Kasumi-1 (cell line): ENCODE measurements at places on chromosomes 4 and X.

DNA sequence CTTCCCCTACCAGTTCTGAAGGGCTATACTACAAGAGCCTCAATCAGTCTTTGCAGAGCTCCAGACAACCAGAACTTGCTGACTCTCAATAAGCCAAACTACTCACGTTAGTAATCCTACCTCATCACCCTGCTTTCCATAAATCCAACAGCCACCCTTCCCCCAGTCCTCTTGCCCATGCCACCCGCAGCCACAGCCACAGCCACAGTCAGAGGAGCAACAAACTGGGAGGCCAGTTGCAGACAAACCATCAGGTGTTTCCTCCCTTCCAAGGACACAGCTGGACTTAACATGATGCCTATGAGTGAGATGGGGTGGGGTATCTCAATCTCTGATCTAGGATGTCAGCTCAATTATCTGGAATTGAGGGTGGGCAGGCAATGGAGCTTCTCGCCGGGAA is 1.0 kb downstream of the GABRA3 start:
- DNase-seq: no peak

GRCh38 chrX:80026116-80026515 is 11.6 kb downstream of the TBX22 start:
- no peak for DNase-seq

DNA sequence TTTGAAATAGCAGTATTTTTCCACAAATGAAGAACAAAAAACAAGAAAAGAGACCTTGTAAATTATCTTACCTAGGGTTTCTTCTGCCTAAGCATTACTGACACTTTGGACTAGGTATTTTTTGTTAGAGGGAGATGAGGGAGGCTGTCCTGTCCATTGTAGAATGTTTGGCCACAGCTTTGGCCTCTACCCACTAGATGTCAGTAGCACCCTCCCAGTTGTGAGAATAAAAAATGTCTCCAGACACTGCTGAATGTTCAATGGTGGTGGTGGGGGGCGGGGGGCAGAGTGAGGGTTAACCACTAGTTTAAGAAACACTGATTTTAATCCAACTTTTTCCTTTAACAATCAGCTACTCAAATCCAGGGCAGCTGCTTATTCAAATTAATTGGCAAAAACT is 25.8 kb downstream of the OTUD4 start:
- peak; percentile 48 for DNase-seq

DNA sequence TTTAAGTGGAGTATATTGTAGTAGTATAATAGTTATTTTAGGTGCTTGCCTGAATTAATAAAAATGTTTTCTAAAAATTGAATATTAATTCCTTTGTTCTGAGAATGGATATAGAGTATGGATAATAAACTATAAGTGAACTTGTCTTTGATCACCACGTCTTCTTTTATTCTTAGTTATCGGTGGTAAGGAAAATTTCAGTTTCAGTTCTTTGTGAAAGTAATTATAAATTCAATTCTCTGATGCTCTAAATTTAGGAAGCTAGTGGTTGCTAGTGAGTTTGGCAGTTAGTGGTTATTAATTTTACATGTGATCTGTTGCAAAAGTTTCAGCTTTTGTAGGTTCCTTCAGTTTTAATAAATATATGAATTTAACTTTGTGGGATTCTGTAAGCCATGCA is 30.8 kb downstream of the MRPL1 start:
- no peak for DNase-seq

- no peak for DNase-seq
Observed at GRCh38 chr4:113935190-113935589, 44.3 kb downstream of the ARSJ start.

DNA sequence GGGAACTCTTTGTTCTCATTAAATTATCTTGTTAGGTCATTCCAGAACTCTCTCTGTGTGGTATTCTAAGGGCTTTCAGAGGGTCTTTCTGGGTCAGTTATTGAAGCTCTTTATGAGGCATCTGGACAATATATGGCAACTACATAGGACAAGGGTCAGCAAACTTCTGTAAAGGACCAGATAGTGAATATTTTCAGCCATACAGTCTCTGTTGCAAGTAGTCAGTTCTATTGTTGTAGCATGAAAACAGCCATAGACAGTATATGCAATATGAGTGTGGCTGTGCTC is 35.1 kb downstream of the HADH start:
- no peak for DNase-seq

- DNase-seq: no peak
Observed at GRCh38 chr4:26859762-26860156, 882 bp upstream of the STIM2 start.

- DNase-seq: peak; percentile 48
Observed at GRCh38 chrX:118718737-118719136, 8.7 kb upstream of the IL13RA1 start.

GRCh38 chr4:27008679-27009078 is 148.0 kb downstream of the STIM2 start:
- no peak for DNase-seq

GRCh38 chrX:132333351-132333750 is 114.1 kb upstream of the RAP2C start:
- no peak for DNase-seq

DNA sequence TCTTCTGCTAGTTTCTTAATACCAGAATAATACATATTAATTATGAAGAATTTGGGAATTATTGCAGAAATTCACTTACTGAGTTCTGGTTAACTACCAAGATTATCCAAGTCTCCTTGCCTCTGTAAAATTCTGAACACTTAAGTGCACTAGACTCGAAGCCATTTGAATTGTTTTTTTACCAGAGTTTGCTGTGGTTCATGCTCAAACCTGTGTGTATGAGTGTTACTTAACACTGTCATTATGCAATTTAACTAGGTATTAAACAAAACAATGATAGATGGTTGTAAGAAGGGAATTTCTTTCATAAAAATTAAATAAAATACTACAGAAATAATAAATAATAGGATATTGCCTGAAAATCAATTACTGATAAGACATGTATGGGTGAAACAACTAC is 145.6 kb upstream of the FAT4 start:
- no peak for DNase-seq

DNA sequence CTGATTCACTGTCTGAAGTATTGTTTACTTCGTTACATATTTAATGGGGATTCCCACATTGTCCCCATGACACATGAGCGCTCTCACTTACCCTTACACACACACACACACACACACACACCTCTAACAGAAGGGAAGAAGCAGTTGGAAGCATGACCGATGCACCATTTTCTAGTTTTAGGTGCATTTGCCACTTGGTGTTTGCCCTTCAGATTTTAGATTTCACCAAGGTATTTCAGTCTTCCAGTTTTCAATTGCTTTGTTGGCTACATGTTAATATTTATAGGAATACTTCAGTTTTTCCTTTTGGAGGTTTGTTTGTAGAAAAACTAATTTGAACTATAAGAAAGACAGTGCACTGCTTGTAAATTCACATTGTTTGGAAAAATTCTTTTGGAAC is 3.1 kb downstream of the POU4F2 start:
- DNase-seq: no peak

DNA sequence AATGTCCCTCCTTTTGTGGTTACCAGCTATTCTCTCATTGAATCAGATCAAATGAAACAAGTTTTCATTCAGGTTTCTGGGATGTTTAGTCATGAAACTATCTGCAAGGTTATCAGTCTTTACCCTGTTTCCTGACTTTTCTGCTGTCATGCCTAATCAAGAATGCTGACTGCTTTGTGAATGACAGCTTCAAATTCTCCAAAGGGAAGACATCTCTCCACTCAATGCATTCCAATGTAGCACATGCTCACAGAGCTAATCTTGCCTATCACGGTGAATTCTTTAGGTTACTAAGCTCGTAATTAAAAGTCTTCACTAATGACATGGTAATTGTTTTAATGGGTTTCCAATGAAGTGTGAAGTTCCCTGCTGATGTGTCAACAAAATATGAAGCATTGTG is 1068.5 kb downstream of the PCDH7 start:
- DNase-seq: no peak

DNA sequence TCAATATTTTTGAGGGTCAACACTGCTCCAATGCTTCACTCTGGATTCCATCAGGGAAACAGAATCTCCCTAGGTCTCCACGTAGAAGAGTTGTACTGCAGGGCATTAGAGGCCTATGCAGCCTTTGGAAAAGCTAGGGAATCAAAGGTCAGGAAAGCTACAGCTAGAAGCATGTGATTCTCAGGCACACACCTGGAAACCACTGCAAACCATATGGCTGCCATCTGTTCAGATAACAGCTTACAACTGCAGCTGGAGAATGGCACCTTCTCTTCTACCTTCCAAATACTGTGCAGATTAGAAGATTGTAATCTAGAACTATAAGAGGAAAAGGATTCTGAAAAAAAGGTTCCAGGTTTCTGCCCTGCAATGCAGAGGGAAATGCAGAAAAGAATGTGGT is 60.6 kb downstream of the BTC start:
- DNase-seq: no peak

DNA sequence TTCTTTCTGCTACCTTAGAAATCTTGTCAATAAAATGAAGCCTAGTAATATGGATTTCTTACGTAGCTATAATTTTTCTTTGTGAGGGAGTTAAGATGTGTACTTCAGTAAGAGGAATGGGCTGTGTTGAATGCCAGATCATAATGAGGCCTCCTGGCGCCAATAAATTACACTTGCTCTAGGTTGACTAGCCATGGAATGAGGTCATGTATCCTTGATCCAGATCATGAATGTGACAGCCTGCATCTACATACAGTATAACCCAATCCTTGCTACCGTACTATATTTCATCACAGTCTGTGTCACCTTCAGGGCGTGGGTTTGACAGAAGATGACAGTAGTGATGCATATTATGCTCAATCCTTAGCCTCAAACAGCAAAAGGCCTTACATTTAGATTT is 36.2 kb downstream of the NHS start:
- no peak for DNase-seq

DNA sequence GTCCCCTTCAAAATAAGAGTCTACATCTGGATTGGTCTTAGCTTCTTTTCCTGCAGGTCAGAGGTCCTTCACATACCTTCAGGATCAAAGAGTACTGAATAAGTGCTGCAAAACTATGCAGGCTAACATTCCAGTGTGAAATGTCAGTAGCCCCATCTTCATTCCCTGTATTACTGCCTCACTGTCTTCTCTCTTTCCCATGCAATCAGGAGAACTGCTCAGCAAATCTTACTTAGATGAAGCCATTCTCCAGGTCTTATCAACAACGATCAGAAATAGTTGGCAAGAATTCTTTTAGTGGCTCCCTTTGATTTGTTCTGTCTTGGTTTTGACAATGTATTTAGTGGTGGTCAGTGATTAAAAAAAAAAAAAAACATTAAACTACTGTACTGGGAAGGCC is 26.0 kb upstream of the IQCM start:
- DNase-seq: no peak

GRCh38 chr4:122172266-122172665 is 20.1 kb downstream of the BLTP1 start:
- no peak for DNase-seq

- peak; percentile 20 for DNase-seq
Observed at GRCh38 chrX:72180539-72180938, 1.0 kb upstream of the PIN4 start.

DNA sequence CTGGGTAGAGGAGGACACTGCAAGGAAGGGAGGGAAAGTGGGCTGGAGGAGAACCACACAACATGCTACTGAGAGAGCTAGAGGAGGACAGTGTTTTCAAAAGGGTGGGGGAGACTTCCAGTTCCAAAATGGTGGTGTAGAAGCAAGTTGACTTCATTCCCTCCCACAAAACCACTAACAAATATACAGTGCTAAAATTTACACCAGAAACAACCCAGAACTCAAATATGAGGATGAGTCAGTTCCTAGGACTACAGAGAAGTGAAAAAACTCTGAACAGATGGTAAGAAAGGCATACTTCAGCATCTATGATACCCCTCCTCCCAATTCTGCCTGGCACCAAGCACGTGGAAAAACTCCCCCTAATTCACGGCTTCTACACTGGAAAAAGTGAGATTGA is 9.8 kb downstream of the AADAT start:
- no peak for DNase-seq

DNA sequence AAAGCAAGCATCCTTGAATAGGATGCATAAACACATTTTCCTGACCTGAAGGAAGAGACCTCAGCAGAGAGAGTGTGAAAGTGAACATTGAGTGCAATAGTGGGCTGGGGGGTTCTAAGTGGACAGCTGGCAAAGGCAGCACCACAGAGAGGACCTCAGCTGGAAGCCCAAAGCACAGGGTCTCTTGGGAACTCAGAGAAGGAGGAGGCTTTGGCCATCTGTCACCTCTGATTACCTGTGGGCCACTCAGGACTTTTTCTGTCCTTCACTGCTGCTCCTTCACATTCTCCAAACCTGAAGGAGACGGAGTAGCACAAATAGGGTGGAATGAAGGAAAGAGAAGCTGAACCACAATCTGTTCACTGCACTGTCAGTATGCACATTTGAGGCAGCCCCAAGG is 37.9 kb upstream of the FAT4 start:
- no peak for DNase-seq

GRCh38 chr4:101039367-101039766 is 308.0 kb downstream of the PPP3CA start:
- no peak for DNase-seq

DNA sequence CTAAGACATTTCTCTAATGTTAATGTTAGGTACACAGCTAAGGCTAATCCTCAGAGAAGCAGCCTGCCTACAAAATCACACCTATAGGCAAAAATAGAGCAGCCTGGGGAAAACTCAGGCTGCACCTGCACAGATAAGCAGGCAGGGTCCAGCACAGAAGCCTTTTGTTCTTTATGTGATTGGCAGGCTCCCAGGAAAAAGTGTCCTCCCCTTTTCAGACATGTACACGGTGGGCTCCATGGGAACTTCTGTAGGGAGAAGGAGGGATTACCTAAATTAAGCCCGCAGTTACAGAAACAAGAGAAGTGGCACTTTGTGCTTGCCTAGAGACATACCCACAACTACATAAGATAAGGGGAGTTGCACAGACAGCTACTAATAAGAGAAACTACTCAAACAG is 4.0 kb upstream of the HSPA4L start:
- DNase-seq: no peak

GRCh38 chrX:101462892-101463291 is 22.4 kb upstream of the ARMCX4 start:
- peak; percentile 4 for DNase-seq

- no peak for DNase-seq
Observed at GRCh38 chr4:52560844-52561280, 98.2 kb downstream of the USP46 start.

DNA sequence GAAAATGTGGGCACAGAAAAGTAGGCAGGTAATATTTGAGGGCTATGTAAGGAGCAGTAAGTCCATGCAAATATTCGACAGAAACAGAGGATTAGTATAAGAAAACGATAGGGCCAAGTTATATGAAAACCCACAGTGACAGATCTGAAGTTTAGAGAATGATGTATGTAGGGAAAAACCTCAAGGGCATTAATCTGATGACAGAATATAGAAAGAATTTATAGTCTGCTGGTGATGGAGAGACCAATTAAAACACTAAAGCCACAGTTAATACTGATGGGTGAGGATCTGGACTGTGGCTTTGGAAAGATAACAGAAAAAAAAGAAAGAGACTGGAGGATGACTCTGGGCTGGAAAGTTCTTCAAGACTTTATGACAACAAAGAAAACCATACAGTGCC is 169.7 kb downstream of the PALLD start:
- no peak for DNase-seq

DNA sequence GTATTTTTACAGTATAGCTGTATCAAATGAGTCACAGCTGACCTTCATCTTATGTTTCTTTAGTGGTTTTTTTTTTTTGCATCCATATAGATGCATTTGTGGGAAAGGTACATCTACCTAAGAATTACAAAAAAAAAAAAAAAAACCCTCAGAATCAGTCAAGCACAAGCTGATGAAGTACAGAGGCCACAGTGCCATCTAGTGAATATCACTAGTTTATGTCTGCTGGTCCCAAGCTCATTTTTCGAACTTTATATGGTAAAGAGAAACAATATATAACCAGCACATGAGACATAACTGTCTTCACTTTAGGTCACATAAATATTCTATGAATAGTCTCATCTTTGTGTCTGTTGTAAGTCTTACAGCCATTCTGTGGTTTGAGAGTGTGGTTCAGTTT is 220.1 kb downstream of the DLG3 start:
- peak; percentile 25 for DNase-seq
